ENCODE measurements at places on chromosomes 16 and 17.

DNA sequence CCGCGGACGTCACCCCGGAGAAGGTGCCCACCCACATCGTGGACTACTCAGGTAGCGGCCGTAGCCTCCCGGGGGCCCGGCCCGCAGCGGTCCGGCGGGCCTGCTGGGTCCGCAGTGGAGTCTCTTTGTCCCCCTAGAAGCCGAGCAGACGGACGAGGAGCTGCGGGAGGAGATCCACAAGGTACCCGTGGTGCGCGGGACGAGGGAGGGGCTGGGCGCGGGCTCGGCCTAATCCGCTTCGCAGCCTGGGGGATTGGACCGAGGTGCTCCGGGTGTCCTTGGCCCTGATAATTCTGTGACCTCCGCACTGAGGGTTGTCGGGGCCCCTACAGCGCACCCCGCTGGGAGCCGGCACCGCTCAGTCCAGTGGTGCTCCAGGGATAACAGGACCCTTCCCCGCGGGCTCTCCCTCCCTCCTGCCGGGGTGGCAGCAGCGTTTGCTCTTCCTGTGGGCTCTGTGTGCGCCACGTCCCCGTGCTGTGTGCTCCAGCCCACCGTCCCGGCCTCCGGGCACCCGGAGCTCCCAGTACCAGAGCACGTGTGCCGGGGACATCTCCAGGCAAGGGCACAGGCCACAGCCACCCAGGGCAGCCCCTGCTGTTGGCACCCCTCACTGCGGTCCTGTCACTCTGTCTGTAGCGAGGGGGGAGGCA lies 713 bp downstream of the RHOT2 start:
- no peak for DNase-seq

DNA sequence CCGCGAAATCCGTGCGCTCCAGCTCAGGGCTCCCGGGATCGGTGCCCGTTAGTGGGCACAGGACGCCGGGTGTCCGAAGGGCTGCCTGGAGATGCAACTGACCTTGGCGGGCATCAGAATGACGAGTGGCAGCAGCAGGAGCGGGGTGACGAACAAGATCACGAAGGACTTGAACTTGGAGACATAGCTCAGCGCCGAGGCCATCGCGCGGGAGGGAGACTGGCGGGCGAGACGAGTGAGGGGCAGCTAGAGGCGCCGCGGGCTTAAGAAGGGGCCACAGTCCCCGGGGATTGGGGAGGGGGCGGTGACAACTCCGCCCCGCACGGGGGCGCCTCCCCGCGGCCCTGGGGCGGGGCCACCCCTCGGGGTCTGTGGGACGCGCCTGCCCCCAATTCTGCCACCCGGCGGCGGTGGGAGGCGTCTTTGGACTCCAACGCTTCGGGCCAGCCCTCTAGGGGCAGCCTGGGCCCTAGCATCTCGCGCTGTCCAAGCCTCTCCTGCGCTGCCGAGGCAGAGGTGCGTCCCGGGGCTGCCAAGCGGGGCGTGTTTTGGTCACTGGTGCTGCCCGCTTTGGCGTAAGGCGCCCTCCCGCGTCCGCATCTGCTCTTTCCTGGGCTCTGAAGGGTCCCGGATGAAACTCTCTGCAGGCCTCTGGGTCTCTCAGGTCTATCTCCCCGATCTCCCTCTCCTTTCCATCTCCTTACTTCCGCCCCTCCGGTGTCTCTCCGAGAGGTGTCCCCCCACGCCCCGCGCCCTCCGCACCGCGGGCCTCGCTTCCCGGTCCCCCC lies at the start of gene SLC13A5:
SLC13A5 (minus strand) TSS at position 240 of the 788 bp plus-strand sequence; CDS start at position 204, 36 bp downstream.
- DNase-seq: no peak

DNA sequence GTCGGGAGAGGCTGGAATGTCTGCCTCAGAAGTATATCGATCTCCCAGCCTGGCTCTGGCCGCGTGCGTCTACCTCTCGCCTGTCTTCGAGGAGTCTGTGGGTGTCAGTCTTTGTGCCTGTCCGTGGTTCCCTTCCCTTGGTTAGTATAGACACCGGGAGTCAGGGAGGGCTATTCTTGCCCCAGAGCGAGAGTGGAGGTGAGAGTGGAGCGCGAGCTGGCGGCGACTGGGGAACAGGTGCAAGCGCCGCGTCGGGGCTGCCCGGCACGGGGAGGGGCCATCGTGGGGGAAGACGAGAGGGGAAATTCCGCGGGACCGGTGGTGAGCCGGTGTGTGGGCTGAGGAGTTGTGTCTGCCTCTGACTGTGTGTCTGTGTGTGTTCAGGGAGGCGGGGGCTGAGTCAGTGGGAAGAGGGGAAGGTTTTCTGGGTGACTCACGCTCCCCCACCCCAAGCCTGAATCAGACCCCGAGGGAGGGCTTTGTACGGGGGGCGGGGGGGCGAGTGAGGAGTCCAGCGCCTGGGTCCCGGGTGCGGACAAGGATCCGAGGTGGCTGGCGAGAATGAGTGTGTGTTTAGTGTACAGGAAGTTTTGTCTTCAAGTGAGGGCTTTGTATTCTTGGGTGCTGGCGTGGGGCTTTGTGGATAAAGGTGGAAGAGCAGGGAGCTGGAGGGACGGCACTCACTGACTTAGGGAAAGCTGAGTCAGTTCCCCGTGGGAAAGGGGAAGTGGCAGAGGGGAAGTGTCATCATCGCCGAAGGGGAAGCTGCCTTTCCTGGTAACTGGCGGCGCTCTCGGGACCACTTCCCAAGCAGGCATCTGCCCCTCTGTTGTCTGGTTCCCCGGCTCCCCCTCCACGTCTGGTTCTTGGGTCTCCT lies 8.6 kb downstream of the KDM6B start:
- peak; percentile 95 for DNase-seq

- no peak for DNase-seq
Measured at GRCh38 chr17:791829-792228, 9.7 kb downstream of the MRM3 start.

GRCh38 chr16:78609402-78610274 lies 510.2 kb downstream of the WWOX start:
- DNase-seq: no peak

- DNase-seq: no peak
Measured at GRCh38 chr16:4218202-4218601, 23.7 kb downstream of the SRL start.

GRCh38 chr16:14148569-14148968 lies 77.5 kb downstream of the MRTFB start:
- DNase-seq: no peak

DNA sequence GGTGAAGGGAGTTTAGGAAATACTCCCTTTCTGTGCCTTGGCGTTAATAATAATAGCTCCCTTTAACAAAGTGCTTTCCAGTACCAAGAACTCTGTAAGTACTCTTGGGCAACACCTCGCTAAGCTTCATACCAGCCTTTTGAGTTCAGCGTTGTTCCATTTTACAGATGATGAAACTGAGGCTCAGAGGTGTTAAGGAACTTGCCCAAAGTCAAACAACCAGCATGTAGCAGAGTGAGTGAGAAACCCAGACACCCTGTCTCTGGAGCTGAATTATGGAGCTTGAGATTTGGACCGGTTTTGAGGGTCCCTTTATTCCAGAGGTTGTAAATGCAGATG lies 607 bp downstream of the KATNIP start:
- no peak for DNase-seq

DNA sequence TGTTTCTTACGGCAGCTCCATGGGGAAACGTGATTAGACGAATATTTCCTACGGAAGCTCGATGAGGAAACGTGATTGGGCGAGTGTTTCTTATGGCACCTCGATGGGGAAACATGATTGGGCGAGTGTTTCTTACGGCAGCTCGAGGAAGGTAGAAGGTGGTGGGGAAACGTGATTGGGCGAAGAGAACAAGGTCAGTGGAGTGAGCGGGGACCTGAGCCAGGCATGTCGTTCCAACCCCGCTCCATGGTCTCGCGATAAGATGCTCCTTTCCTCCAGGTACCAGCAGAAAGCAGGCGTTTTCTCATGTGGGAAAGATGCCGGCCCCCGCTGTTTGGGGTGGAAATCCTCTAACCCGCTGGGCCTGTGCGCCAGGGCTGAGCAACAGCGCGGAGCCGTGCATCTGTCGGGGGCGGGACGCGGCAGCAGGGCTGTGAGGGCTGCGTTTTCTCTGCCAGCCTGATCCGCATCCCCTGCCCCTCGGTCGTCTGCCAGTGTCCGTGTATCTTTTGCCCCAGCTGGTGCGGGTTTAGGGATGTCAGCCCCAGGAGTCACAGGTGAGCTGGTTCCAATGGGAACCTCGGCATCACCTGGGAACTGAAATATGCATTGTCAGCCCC lies 25.6 kb upstream of the DOC2B start:
- no peak for DNase-seq

GRCh38 chr17:44935116-44935515 lies 12.5 kb downstream of the KIF18B start:
- no peak for DNase-seq

DNA sequence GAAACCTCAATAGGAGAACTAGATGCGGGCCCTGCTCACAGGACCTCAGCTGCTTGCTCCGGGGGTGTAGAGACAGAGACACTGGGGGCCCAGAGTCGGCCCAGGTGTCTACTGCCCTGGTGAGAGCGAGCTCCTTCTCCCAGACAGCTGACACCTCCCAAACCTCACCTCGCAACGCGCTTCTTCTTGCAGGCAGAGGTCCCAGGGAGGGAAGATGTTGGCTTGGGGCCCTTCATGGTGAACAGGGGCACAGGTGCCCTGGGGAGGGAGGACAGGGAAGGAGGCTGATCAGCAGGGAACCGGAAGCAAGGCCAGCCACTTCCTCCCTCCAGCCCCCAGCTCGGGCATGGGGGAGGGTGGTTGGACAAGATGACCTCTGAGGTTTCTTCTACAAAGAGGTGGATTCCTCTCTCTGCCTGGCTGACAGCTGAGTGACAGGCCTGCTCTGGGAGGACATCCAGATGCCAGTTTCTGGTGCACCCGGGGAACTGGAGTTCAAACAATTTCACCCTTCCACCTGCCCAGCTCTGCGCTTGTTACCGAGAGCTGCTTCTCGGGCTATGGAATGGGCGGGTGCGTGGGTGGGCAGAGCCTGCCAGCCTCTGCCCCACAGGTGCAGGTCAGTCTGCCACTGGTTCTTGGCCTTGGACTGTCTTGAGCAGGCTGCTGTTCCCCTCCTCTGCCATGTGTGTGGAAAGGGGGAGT lies 11.7 kb upstream of the GFAP start:
- no peak for DNase-seq

DNA sequence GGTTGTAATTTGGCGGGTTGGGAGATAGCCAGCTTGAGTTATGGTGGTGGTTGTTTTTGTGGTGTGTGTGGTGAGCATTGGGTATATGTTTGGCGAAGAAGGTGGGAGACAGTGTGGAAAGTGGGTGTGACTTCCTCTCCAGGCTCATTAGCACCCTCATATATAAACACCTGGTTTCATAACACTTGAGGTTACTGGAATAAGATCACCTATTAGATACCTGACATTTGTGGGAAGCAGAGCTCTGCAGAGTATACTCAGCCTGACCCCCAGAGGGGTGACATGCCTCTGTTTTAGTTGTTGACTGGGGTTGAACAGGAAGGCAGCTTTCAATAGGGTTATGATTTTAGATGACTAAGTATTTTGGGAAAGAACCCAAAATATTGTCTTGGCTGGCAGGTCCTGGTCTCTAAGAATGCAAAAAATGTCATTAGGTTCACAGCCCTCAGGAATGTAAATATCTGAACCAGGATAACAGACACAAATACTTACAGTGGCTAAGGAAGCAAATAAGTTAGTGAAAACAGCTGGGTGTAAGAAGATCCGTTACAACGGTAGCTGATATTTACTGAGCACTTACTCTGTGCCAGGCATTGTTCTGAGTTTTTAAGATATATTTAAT lies 18.3 kb upstream of the EFCAB13 start:
- no peak for DNase-seq

DNA sequence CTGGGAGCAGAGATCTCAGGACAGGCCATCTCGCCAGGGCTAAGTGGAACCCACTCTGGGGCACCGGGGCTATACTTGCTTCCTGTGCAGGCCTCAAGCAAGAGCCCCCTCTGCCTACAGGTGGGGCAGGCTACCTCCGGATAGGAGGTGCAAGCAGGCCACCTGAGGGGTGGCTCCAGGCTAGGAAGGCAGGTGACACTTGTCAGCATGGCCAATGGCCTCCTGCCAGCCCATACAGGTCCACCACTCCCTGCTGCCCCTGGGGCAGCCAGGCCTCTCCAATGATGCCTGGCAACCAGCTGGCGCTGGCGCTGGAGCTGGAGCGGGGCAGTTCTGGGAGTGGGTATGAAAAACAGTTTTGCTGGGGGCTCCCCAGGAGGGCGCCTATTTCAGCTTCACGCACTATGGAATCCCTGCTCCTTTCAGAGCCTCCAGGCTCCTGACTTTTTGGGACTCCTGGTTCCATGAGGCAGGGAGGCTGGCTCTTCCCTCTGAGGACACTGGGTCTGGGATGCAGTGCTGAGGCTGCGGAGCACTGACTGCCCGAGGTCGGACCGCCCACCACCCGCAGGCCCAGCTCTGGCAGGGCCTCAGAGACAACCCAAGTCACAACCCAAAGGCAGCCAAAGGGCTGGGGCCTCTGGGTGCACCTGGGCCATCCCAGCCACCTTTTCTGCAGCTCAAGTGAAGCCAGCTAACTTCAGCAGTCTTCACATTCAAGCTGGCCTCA lies 8.4 kb upstream of the SREBF1 start:
- DNase-seq: no peak

All from stimulated activated CD4-positive, alpha-beta T cell treated with anti-CD3 and anti-CD28 coated beads, Interleukin-15, amount 100 ng/mL, for 1 hour (primary cell).